BE2C (cell line): ENCODE measurements at places on chromosomes 5 and 9.

- no peak for DNase-seq
Observed at GRCh38 chr9:136305804-136306203, 1.9 kb upstream of the CCDC187 start.

DNA sequence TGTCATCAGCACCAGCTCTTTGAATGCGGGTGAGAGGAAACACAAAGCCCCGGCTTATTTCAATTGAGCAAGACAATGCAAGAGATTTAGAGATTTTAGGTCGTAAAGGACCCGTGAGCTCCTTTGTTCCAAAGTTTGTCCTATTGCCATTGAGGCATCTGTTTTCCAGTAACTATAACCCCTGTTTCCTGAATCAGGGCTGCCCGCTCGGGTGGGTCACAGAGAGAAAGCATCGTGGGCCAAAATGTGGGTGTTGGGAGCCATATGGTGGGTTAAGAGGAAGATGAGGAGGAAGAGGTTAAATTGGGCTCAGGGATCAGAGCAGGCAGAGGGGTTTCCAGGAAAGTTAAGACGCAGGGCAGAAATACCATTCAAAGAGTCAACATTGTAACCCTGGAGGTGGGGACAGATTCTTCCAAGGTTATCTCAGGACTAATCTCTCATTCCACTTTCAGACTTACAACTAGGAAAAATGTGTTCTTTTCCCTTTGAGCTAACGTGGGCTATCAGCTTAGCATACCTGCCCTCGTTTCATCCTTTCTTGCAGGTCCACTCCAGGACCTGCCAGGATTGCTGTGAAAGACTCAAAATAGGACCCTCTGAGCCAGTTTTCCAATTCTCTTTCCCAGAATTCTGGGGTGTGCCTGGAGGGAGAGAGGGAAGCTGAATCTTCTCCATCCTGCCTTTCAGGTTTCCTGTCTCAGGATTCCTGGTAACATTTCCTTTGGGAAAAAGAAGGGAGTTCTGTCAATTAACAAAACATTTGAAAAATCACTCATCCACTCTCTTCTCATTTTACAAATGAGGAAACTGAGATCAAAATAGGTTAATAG is 95.5 kb upstream of the TAF11L2 start:
- no peak for DNase-seq

GRCh38 chr5:99544356-99544755 is 615.5 kb upstream of the CHD1 start:
- no peak for DNase-seq

- no peak for DNase-seq
Observed at GRCh38 chr5:94374336-94374735, 244.1 kb downstream of the KIAA0825 start.

DNA sequence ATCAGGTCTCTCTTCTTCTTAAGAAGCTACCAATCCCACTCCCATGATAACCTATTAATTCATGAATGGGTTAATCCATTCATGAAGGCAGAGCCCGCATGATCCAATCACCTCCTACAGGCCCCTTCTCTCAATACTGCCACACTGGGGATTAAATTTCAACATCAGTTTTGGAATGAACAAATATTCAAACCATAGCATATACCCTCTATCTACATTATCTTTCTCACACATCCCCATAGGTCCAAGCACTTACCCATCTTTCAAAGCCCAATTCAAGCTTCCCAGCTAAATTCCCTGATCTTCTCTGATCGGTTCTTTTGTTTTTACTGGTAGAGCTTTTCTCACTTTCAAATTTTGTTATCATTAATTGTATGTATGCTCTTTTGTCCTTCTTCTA is 10.5 kb upstream of the SHOC1 start:
- DNase-seq = no peak

- DNase-seq = no peak
Observed at GRCh38 chr5:173302546-173303155, 25.6 kb downstream of the STC2 start.

GRCh38 chr9:84140535-84141101 is 160.0 kb downstream of the RMI1 start:
- no peak for DNase-seq

DNA sequence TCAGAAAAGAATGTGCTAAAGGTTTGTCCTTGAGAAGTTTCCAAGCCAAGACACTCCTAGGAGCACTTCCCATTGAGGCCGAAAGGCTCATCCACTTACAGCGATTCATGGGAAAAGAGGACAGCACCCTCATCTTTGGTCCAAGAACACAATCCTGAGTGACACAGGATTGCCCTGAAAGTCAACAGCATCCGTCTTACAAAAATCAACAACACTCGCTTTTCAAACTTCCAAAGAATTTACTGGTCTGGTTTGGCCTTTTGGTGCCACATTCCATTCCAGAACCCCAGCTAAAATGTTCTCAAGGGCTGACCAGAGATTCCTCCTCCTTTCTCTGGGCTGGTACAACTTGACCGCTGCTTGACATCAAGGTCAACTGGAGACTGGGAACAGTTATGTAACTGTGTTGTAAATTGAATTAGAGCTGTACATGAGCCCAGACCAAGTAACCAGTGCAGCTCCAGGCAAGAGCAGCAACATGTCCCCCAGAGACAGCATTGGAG is 415.8 kb upstream of the PIK3R1 start:
- DNase-seq = peak; percentile 8

GRCh38 chr5:103362211-103362610 is 103.6 kb downstream of the MACIR start:
- no peak for DNase-seq

GRCh38 chr9:98719055-98719454 is 10.3 kb upstream of the GABBR2 start:
- no peak for DNase-seq

GRCh38 chr9:9855177-9856078 is 757.4 kb downstream of the PTPRD start:
- DNase-seq = no peak

GRCh38 chr9:72557549-72557948 is 36.1 kb downstream of the TMC1 start:
- no peak for DNase-seq

DNA sequence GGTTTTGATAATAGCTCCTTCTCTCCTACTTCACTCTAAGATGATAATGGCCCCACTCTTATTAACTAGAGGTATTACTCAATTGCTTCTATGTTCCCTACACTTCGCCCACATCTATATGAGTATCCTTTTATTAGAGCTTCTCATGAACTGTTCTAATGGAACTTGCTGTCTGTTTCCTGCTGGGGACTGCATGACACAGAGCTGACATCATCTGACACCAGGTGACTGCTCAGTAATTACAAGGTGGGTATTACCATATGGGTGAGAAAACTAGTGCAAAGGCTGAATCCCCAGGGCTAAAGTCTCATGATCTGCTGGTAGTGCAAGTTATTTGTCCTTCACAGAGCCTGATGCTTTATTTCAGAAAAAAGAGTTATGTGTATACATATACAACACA is 146.2 kb upstream of the PLCXD3 start:
- DNase-seq = no peak

GRCh38 chr5:138803285-138803684 is 50.1 kb downstream of the CTNNA1 start:
- DNase-seq = no peak

DNA sequence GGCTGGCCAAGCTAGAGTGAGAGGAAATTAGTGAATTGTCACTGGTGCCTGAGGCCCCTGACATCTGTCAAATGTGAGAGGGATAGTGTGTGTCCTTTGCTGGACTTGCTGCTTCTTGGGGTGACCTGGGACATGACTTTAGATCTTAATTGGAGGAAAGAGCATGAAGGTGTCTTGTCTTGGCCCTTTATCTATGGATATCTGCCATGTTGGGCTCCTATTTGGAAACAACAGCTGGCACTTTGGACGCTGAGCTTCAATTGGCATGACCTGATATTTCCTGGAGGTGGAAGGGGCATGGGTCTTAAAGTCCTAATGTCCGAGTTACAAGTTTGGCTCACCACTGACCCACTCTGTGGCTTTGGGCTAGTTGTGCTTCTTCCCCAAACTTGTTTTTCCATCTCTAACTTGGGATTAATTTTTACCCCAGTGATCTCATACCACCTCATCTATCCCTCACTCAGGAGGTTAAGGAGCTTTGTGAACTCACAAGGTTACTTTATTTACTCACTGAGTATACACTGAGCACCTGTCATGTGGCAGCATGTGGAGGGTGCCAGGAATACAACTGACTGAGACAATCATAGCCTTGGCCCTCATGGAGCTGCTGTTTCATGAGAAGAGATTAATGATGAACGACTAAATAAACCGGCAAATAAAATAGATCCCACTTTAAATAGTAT is 30.1 kb upstream of the CXCL14 start:
- DNase-seq = no peak

GRCh38 chr5:61229416-61229815 is 67.1 kb upstream of the SMIM15 start:
- peak; percentile 46 for DNase-seq

GRCh38 chr5:146089287-146089686 is 16.1 kb downstream of the PLAC8L1 start:
- no peak for DNase-seq

- no peak for DNase-seq
Observed at GRCh38 chr9:121281614-121282276, 13.8 kb downstream of the GSN start.

DNA sequence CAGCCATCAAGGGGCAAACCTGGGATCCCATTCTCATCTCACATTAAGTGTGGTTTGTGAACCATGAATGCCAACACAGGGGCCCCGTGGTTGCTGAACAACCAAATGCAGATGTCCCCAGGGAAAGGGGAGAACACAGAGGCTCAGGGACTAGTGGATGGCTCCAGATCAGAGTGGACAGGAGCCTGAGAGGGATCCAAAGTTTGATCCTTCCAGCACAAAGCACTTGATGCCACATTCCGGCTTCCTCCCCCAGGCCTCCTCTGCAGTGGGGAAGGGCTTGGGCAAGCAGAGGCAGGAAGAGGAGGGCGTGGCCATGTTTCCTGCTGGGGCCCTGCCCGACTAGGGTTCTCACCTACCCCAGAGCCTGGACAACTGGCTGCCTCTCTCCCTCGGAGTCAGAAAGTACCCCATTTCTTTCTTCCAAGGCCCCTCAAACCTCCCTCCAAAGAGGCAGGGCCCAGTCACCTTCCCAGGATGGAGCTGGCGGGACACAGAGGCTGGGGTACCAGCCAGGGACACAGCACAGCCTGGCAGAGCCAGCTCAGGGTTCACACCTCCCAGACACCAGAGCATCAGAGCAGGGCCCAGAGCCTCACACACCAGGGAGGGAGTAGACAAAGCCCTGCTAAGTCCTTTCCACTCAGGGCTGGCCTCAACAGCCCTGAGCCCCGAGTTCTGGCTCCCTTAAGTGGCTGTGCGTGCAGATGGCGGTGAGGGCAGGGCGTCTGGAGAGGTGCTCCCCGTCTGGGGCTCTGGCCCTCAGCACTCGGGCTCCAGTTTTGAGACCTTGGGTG is 4.3 kb upstream of the RNF44 start:
- no peak for DNase-seq

DNA sequence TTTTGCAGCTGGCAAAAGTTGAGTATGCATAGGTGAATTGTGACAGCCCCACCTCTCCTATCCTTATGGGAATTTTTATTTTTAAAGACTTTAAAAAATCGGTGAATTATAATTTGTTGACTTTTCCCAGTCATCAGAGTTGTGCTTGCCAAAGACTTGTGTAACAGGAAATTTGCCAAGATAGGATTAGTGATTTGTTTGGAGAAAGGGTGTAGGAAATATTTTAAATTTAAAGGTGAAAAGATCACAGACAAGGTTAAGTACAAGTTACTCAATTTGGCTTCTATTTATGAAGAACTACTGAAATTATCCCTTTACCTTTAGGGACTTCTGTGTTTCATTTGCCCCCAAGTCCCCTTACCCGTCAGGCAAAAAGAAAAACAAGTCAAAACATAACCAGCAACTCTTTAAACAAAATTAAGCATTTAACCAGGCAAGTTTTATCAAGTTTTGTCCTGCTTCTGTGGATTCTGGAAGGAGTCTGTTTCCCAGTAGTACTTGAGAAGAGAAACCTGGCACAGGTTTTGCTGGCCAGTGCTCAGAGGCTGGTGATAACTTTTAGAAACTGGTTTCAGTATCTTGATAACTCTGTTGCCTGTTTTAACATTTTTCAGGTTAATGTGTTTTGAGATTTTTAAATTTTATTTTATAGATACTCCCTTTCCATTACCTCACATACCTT is 285.4 kb downstream of the MAST4 start:
- no peak for DNase-seq

DNA sequence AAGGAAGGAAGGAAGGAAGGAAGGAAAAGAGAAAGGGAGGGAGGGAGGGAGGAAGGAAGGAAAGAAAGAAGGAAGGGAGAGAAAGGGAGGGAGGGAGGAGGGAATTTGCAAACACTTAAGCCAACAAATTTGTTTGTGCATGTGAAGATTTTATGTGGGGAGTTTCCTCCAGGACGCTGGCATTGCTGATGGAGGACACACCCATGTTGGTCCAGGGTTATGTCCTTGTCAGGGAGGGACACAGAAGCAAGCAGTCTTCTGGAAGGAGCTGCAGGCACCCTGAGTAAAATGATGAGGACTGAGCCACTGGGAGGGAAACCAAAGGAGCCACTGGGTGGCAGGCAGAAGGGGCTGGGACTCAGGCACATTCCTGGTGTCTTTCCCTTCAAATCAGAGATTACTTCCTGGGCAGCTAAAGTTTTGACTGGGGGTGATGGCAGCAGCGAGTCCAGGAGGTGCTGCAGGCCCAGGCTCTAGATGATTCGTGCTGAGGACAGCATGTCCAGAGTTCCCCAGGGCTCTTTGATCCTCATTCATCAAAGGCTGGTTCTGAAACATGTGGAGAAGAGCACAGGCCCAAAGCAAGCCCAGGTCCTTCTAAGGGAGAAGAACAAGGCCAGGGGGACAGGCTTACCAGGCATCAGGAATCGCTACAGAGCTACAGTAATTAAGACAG is 109.2 kb downstream of the PAX5 start:
- DNase-seq = no peak

DNA sequence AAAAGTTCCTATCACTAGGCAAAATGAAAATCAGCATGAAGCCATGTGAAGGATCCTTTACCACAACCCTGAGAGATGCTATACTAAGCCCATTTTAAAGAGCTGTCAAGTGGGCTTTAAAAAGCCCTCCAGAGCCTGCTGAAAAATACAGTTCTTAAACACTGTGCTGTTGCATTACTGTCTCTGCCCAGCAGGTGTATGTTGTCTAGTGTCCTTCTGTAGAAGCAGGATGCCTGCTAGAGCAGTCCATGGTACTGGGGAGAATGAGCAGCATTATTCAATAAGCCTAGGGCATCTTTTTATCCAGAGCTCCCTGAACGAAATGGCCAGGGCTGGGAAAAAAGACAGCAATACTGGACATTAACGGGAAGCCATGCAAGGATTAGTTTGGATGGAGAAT is 126.2 kb upstream of the PLCXD3 start:
- DNase-seq = peak; percentile 50

DNA sequence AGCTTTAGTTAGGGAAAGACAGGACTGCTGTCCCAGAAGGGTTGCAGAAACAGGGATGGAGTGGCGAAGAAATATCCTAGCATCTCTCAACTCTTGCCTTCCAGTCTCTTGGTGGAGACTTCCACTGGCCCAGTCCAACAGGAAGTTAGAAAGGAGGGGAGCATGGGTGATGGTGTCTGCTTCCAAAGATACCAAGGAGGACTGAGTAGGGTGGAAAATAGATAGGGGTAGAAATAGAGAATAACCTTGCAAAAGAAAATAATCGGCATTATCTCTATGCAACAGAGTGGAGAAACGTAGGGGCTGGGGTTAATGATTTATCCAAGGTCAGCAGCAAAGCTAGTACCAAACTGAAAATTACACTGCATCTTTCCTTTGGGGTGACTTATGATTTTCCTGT is 242.3 kb downstream of the PSAT1 start:
- no peak for DNase-seq
